Stimulated activated CD4-positive, alpha-beta T cell treated with anti-CD3 and anti-CD28 coated beads, Interleukin-1b, Interleukin-23, amount 100 ng/mL, for 4 hours (primary cell): ENCODE measurements at places on chromosomes 6 and 20.
A peak's percentile ranks its signal among the peaks of the same experiment; 100 is the strongest.

GRCh38 chr20:12970372-12970821 lies 38.4 kb upstream of the SPTLC3 start:
- DNase-seq: no peak

DNA sequence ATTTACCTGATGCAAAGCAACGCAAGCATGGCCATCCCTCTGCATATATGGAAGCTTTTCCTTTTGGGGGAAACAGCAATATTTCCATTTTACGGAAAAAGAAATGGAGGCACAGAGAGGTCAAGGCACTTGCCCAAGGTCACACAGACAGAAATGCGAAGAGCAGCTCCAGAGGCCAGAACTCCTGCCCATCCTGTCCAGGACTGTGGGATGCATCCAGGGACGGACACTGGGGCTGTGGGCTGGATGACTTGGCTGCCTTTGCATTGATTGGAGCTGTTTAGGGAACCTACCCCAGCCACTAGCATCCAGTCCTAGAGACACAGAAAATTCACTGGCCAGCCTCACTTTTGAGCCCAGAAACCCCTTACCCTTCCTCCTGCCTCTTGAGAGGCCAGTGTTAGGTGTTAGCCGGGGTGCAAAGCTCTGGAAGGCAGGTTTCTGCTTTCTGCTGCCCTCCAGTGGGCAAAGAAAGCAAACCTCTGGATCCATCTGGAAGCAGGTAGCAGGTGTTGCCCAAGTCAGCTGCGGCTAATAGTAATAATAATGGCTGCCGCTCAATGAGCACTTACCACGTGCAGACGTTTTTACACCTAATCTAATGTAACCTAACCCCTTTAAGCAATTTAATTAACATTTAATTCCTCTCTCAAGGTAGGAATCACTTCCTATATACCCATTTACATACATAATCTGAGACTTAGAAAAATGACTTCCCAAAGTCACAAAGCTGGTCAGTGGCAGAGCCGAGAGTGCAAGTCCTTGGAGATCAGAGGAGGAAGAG lies 31.7 kb upstream of the CCN5 start:
- DNase-seq: peak; percentile 51

DNA sequence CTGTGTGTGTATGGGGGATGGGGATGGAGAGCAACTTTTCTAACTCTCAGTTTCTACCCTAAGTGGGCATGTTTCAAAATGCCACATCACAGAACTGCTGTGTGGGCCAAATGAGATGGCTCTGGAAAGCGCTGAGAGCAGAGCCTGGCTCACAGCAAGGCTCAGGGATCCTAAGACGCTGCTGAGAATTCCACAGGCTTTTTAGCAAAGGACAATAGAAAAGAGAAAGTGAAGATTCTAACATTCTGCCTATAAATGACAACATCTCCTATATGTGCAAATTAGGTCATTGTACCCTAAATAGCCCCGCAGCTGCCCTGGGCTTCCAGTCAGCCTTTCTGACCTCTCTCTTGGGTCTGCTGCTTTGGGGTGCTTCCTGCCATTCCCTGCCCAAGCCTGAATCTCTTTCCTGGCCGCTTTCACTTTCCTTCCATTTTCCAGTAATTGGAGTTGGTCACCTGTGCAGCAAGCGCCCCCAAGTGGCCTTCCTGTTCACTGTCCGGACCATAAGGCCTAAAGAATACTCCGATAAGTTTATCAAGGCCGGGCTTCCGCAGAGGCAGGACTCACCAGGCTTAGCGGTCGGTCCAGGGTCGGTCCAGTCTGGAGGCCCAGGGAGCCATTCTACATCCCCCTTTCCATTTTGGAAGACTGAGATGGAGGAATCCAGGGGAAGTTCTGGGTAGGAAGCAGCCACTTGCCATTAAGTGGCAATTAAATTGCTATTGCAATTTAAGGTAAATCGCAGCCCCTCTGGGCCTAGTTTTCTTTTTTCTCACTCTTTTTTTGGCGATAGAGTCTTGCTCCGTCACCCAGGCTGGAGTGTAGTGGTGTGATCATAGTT lies 6.7 kb upstream of the DDR1 start:
- peak; percentile 62 for DNase-seq

GRCh38 chr6:3041606-3042005 lies 26.7 kb upstream of the RIPK1 start:
- no peak for DNase-seq

DNA sequence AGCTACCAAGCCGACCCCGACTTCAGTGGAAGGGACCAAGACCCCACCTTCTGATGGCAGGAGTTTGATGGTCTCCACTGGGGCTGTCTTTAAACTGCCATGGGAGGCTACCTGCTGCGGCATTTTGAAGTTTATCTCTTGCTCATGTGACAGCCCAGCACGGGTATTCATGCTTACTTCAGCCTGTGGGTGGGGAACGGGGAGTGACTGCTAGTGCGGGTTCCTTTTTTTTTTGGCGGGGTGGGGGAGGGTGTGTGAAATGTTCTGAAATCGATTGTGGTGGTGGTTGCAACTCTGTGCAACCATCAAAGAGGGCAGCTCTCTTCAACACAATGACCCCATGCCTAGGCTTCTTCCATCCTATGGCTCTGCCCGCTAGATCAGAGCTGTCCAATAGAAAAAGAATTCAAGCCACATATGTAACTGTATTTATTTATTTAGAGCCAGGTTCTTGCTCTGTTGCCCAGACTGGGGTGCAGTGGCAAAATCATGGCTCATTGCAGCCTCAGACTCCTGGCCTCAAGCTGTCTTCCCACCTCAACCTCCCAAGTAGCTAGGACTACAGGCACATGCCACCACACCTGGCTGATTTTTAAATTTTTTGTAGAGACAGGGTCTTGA lies 53.7 kb downstream of the PPP1R16B start:
- no peak for DNase-seq

- peak; percentile 78 for DNase-seq
These were observed 558 bp downstream of the XKR7 start for GRCh38 chr20:31968291-31969126.

DNA sequence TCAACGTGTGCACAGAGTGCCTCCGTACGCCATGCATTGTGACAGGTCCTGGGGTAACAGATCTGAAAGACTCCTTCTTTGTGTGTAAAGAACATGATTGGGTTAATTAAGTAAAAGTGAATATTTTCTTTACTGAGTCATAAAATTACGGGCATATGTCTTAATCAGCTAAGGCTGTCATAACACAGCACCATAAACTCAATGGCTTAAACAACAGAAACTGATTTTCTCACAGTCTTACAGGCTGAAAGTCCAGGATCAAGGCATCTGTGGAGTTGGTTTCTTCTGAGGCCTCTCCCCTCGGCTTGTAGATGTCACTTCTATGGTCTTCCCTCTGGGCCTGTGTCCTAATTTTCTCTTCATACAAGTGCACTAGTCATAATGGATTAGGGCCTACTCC lies 176.9 kb downstream of the MTFR2 start:
- DNase-seq: no peak

DNA sequence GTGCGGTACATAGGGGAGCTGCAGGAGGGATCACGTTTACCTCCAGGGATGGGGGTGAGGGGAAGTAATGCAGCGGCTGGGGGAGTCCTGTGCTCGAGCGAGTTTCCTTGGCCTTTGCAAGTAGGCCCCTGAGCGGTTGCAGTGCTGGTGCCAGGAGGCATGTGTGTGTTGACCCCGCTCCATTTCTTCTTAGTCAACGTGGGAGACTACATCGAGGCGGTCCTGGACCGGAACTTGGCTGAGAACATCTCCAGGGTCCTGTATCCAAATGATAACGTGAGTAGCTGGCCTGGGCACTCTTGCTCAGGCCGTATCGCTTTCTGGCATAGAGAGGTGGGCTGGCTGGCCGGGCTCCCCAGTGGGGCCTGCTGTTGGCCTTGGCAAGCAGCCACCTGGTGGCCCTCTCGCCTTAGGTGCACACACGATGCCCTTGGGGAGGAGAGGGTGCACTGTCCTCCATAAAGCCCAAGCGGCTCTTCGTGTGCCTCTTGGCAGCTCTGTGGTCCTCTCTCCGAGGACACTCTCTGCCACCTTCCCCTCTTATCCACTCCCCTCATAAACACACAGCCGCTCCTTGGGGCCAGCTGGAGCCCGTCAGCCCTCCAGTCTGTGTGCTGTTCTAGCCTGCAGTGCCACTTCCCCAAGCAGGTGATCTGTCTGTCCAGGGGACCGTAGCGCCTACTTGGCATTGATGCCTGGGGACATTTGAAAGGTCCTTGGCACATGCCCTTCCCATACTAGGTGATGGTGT lies 29.3 kb downstream of the PYGB start:
- no peak for DNase-seq

- DNase-seq: peak; percentile 38
These were observed 170.2 kb downstream of the PREX1 start for GRCh38 chr20:48657426-48658197.

GRCh38 chr6:55496201-55496600 lies 82.8 kb downstream of the HMGCLL1 start:
- no peak for DNase-seq
